ENCODE measurements at places on chromosomes 16 and 17.
A peak's percentile ranks its signal among the peaks of the same experiment; 100 is the strongest.

DNA sequence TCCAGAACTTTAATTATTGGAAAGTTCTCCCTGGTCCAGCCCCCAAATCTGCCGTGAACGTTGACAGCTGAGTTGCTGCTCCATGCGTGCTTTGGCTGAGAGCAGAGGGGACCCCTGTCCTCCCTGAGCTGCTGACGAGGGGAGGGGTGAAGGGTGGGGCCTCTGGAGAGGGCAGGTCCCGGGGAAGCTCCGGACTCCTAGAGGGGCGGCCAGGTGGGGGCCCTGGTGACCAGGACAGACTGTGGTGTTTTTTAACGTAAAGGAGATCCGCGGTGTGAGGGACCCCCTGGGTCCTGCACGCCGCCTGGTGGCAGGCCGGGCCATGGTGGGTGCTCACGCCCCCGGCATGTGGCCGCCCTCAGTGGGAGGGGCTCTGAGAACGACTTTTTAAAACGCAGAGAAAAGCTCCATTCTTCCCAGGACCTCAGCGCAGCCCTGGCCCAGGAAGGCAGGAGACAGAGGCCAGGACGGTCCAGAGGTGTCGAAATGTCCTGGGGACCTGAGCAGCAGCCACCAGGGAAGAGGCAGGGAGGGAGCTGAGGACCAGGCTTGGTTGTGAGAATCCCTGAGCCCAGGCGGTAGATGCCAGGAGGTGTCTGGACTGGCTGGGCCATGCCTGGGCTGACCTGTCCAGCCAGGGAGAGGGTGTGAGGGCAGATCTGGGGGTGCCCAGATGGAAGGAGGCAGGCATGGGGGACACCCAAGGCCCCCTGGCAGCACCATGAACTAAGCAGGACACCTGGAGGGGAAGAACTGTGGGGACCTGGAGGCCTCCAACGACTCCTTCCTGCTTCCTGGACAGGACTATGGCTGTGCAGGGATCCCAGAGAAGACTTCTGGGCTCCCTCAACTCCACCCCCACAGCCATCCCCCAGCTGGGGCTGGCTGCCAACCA, at the start of gene MC1R:
MC1R (plus strand) TSS at position 410 of the 895 bp plus-strand sequence; CDS start at position 807, 397 bp downstream.
- DNase-seq, result no peak

- peak; percentile 36 for DNase-seq
Measured at GRCh38 chr17:73227379-73227778, 34.3 kb downstream of the CPSF4L start.

- DNase-seq, result no peak
Measured at GRCh38 chr17:31819578-31819977, 39.5 kb downstream of the COPRS start.

DNA sequence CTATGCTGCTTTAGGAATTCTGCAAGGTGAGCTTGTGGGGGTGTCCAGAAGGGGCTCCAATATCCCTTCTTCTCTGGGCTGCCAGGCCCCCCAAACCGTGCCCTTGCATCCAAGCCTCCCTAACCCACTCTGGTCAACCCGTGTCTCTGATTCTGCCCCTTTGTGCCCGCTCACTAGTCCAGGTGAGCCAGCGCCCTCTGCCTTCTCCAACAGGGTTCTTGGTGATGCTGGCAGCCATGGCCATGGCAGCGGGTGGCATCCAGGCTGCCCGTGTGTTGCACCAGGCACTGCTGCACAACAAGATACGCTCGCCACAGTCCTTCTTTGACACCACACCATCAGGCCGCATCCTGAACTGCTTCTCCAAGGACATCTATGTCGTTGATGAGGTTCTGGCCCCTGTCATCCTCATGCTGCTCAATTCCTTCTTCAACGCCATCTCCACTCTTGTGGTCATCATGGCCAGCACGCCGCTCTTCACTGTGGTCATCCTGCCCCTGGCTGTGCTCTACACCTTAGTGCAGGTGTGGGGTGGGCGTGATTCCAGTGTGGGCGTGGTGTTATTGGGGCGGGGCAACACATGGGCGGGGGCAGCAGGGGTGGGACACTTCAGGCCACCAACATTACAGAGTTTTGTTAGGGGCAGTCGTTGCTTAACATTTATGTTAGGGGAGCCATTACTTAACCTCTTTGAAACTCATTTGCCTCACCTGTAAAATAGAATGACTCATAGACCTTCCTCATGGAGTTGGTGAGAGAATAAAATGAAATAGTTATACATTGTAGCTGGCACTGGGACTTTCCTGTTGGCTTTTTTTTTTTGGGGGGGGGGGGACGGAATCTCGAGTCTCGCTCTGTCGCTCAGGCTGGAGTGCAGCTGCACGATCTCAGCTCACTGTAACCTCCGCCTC, 31.4 kb downstream of the ANKRD40 start:
- DNase-seq, result no peak

GRCh38 chr17:8954339-8954738, 11.2 kb downstream of the PIK3R5 start:
- peak; percentile 99 for DNase-seq

GRCh38 chr16:81973737-81974136, 37.5 kb downstream of the SDR42E1 start:
- DNase-seq, result no peak

GRCh38 chr16:9778849-9779248, 403.4 kb downstream of the GRIN2A start:
- DNase-seq, result no peak

- no peak for DNase-seq
Measured at GRCh38 chr17:2048805-2049204, 6.1 kb upstream of the HIC1 start.

GRCh38 chr16:79287424-79287917, 313.1 kb downstream of the MAF start:
- no peak for DNase-seq

DNA sequence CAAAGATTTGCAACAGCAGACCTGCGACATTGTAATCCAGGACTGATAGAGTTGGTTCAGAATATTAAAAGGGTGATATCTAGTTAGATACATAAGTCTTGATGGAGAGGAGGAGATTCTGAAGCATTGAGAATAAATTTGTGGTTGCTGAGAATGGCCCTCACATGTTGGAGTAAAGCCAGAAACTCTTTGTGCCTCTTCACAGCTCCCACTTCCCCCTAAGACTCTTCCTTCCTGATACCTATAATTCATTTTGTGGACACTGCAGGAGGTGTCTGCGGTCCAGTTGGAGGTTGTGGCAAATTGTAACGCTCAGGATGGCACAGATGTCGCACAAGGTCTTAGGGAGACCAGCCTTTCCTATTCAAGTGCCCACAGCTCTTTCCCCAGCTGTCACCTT, 17.5 kb downstream of the WWOX start:
- no peak for DNase-seq

All from inflammatory macrophage treated with lipopolysaccharide for 4 hours (primary cell).